ENCODE measurements at places on chromosomes 6 and 20.

- DNase-seq = no peak
These were observed 40.4 kb upstream of the COL9A1 start for GRCh38 chr6:70343313-70343712.

DNA sequence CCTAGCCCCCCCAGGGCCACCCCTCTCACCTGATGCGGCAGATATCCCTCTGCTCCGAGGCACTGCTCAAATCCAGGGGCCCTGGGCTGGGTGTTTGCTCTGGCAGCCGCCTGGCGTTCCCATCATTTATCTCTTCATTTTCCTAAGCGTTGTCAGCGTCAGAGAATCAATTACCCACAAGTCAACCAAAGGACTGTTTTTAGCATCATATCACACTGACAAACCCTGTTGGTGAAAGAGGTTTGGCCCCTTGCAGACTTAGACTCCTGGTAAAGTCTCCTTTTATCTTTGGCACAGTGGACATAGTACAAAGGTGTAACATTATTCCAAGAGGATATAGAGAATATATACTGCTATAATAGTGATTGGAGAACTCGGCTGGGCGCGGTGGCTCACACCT is at the start of gene GHRH:
Gene GHRH, minus strand, starts transcription at position 101 of the 400 bp plus-strand sequence. CDS start 4,925 bp downstream, outside the sequence.
- no peak for DNase-seq

- no peak for DNase-seq
These were observed 49.7 kb downstream of the RBM38 start for GRCh38 chr20:57440678-57441509.

- no peak for DNase-seq
These were observed 43.3 kb downstream of the OVOL2 start for GRCh38 chr20:18014411-18014810.

DNA sequence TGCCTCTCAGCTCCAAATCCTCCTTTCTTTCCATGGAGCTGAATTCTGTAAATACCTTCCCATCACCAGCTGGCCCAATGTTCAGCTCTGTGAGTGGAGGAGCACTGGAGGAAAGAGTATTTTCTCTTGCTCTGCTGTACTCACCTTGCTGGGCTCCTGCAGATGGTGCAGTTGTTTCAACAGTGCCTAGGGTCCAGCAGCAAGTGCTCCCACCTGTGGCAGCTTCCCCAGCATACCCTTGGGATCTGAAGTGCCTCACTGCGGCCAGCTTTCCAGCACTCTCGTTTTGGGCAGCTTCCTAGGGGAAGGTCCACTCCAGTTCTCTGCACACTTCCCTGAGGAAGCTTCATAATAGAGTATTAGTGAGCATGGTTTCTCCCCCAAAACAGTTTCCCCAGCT is 170.9 kb downstream of the ARHGAP18 start:
- no peak for DNase-seq

DNA sequence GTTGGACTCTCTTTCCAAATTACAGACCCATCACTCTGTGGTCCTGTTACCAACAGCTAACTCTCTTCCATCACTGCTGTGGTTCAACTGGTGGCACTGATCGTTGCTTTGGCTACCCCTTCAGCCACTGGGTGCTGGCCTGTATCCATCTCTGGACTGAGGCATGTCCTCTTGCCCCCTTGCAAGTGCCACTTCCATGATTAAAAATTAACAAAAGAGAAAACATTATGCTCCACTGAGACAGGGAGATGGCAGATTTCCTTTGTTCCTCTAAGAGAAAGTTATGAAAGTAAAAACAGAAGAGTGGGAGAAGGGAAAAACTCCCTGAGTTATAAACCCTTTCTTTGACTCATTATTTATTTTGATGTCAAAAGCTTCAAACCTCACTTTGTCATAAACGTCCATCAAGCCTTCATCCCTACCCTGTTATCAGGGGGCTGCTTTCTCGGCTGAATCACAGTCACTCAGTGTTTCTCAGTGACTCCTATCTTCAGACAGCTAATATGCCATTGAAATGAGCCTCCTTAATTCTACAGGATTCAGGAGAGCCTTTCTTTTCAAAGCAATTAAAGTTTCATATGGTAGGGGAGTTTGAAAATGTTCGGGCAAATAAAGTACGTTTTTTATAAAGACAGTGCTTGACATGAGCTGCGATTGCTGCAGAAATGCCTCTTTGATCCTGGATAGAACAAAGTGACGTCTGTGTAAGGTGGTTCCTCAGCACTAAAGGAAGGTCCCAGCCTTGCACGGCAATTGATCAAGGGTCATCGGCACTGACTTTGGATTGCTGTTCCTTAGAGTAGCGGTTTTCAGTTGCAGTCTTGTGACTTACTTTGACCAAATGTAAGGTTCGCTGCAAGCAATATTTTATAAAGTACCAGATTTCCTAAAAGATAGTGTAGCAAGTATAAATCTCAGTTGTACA is 49.9 kb upstream of the PBOV1 start:
- DNase-seq = no peak

GRCh38 chr6:150211700-150212511 is 69.1 kb downstream of the PPP1R14C start:
- no peak for DNase-seq

DNA sequence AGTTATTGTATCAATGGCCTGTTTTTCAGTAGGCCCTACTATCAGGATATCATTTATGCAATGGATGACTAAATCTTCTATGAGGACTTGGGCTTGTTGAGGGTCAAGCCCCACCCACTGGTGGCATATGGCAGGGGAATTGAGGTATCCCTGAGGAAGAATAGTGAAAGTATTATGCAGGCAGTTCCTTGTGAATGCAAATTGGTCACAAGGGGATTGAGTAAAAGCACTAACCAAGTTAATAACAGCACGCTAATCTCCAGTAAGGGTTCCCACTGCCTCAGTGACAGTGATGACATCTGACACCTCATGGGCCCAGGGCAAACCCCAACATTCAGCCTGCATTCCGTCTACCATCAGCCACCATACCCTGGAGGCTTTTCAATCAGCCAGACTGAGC is 14.9 kb downstream of the BPIFA1 start:
- DNase-seq = no peak

- DNase-seq = no peak
These were observed 664.7 kb downstream of the RFPL4B start for GRCh38 chr6:113011801-113012200.

- no peak for DNase-seq
These were observed 302.6 kb upstream of the NRSN1 start for GRCh38 chr6:23823421-23823820.

DNA sequence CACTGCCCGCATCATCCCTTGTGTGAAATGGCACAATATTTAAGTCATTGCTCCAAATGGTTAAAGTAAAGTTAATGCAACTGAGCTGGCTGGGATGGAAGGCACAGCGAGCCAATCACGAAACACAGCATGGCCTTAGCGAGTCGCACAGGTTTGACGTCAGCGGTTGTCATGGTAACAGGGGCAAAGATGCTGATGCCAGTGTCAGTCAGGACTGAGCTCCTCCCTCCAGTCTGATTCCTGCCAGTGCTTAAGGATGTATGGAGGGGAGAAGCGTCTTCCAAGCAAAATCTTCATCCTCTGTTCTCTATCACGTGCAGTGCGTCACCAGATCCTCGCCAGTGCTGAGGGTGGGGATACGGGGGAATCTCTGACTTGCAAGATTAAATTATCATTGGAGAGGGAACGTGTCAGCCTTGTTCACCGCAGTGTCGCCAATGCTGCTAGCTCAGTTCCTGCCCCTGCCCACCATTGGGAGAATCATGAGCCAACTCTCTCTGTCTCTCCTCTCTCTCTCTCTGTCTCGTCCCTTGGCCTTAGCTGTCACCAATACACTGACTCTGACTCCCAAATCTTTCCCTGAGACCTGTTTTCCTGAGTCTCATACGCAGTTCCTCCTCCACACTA is 24.5 kb downstream of the TSPYL4 start:
- DNase-seq = no peak

GRCh38 chr6:22147921-22148776 is 148.7 kb downstream of the PRL start:
- no peak for DNase-seq

DNA sequence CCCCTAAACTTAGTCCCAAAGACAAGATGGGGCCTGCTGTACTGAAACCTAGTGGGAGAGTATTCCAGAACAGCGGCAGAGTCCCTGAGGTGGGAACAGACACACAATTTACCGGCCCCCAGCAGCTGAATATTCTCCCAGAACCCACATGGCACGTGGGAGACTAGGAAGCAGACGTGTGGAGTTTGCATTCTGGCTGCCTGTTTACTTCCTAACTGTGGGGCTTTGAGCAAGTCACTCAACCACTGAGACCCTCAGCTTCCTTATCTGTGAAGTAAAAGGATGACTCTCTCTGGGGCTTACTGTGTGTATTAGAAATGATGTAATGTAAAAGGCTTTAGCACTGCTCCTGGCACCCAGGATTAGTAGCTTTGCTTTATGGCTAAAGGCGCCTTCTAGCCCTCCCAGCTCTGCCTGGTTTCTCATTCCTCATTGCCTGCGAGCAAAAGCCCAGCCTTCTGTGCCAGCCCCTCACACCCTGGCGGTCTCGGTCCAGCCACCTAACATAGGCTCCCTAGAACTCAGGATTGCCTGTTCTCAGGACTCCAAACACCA is 353.1 kb downstream of the CDC5L start:
- DNase-seq = no peak

GRCh38 chr20:57395111-57395966 is 4.1 kb downstream of the RBM38 start:
- DNase-seq = no peak

DNA sequence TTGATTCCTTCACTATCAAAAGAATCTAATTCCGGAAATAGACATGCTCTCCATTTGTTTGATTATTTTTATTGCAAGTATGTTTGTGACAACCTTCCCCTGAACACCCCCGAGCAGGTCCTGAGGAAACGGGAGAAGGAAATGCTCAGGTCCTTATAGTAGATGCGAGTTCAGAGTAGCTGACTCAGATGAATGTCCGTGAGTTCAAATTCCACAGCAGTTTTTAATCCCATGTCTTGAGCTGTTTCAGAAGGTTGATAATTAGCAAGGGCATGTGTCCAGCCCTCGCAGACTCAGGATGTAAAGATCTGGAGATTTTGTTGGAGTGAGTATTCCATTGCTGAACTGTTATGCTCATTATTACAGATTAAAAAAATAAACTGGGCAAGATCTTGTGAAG is 169.3 kb downstream of the BCAS1 start:
- no peak for DNase-seq

- DNase-seq = no peak
These were observed 390.5 kb upstream of the HSF2 start for GRCh38 chr6:122009000-122009350.

DNA sequence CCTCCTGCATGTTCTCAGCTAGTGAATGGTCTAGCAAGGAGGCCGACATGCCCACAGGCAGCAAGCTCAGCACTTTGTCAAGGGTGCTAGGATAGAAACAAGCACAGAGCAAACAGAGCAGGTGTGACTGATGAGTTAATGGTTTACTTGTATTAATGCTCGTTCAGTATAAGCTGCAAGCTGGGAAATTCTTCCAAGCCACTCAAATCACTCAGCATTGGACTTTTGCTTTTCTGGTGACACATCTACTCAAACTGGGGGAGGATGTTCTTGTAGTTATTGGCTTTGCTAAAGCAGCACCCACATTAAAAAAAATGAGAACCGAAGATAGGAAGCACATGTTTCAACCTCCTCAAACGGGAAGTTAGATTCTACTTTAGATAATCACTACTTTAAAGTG is 43.1 kb upstream of the NEDD9 start:
- DNase-seq = no peak

GRCh38 chr6:108341372-108341771 is 46.5 kb downstream of the AFG1L start:
- DNase-seq = no peak

DNA sequence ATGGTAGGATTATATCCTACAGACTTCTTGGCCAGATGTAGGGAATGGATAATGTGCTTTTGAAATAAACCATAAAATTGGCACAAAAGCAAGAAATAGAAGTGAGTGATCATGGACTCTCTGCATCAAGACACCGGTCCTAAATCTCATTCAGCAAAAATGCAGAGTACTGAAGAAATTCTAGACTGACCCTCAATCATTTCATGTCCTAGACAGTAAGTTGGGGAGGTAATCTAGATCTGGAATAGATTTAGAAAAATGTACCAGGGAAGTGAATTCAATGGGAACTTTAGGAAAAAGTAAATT is 69.7 kb upstream of the ADTRP start:
- DNase-seq = no peak

DNA sequence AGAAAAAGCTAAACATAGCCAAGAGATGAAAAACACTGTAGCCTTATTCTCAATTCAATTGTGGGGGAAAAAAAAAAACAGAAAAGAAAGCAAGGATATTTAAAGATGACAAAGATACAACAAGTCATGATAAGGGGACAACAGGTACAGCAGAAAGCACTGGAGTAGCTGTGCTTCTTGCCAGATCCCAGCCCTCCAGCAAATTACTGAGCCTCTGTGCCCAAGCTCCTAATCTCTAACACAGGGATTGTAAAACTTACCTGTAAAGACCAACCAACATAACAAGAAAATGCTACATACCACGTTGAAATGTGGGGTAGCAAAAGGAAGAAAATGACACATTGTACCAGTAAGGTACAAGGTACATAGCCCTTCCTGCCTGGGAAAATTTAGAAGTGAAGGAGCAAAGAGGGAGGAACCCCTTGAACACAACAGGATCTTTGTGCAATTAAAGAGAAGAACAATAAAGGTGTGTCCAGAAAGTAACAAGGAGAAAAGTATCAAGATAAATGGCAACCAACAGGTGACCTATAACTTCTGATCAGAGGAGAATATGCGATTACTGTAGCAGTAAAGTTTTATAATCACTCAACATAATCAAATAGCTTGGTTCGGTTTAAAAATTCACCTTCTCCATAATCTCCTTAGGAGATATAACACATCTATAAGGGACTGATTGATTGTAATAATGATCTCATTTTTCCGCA is 30.6 kb downstream of the PREP start:
- DNase-seq = no peak

DNA sequence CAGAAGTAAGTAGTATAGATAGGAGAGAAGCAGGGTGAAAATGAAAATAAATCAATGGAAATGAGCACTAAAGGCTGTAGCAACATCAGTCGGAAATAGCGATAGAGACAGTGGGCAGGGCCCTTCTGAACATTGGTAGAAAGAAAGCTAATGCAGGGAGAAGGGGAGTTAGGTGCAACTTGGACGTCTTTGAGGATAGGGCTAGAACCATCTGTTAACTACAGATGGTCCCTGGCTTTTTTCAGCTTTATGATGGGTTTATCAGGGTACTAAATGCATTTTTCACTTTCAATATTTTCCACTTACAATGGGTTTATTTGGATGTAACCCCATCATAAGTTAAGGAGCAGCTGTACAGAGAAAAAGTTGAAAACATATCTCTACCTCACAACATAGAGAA is 72.8 kb upstream of the CNR1 start:
- no peak for DNase-seq

DNA sequence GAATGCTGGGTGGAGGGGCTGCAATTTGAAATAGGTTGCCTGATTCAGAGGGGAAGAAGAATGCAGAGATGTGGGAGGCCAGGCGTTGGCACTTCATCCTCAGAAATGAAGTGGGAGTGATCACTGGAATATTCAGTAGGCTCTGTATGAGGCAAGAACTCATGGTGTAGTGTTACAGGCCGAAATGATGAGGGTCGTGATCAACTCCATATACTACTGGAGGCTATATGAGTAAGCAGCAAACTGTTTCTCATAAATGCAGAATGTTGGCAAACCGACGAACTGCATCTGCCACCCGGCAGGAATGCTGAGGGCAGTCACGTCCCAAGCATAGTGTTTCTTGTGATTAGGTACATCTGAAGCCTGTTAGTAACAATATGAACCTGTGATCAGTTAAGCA is 12.7 kb downstream of the KCNS1 start:
- DNase-seq = no peak

Measured in stimulated activated CD8-positive, alpha-beta memory T cell treated with anti-CD3 and anti-CD28 coated beads, Interleukin-4, amount 100 ng/mL, for 4 hours (primary cell).